ENCODE measurements at places on chromosomes 13 and 19.

DNA sequence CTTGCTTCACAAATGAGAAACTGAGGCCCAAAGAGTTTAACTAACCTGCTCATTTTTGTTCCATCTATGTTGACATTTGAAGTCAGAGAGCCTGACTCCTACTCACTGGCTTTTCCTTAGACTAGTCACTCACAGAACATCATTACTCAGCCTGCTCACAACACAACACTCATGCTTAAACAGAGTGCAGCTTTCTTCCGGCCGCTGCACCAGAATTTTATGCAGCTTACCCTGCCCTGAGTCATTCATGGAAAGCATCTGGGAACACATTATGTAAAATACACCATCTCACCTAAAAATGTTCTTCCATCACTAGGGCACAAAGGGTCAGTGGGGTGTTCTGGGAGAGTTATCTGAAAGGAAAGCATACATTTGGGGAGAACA lies 303.4 kb downstream of the SPRY2 start:
- DNase-seq, result no peak

GRCh38 chr19:10332158-10332964 lies 968 bp downstream of the RAVER1 start:
- DNase-seq, result no peak

- no peak for DNase-seq
Observed at GRCh38 chr13:29021311-29021710, 201.2 kb downstream of the MTUS2 start.

DNA sequence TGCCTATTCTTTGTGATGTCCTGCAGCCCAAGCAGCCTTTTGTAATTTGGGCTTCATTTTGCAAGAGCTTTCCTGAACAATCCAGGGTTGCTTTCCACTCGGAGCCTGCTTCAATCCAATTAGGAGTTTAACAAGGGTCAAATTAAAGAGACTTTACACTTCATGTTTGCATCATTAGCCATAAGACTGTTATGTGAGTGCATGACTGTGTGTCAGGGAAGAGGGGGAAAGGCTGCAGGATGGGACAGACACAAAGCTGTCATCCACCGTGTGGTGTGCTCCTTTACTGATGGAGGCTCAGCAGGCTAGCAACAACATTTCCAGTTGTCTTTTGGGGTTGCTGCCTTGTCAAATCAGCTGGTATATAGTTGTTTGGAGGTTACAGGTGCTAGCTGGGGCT lies 23.7 kb upstream of the MAB21L1 start:
- DNase-seq, result no peak

- no peak for DNase-seq
Observed at GRCh38 chr19:51327066-51328001, 14.6 kb downstream of the VSIG10L start.

GRCh38 chr13:51644654-51645053 lies 60.4 kb downstream of the WDFY2 start:
- no peak for DNase-seq

- DNase-seq, result no peak
Observed at GRCh38 chr19:29845574-29846176, 33.9 kb downstream of the CCNE1 start.

GRCh38 chr19:36152352-36153091 lies at the start of gene COX7A1:
COX7A1 (minus strand) TSS chr19:36152447; CDS start chr19:36152407, 40 bp downstream.
- DNase-seq, result no peak

DNA sequence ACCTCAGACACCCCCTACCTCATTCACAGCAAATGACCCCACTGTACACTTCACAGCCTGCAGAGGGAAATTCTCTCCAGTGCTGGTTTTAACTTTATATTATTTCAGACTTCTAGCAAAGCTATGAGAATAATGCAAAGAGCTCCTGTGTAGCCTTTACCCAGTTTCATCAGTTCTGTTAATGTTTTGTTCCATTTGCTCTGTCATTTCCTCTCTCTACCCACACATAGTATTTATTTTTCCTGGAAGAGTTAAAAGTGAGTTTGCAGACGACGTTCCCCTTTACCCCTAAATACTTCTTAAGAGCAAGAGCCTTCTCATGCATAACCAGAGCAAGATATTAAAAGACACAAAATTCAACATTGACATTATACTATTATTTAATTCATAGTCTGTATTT lies 49.9 kb upstream of the ADGRE1 start:
- no peak for DNase-seq

DNA sequence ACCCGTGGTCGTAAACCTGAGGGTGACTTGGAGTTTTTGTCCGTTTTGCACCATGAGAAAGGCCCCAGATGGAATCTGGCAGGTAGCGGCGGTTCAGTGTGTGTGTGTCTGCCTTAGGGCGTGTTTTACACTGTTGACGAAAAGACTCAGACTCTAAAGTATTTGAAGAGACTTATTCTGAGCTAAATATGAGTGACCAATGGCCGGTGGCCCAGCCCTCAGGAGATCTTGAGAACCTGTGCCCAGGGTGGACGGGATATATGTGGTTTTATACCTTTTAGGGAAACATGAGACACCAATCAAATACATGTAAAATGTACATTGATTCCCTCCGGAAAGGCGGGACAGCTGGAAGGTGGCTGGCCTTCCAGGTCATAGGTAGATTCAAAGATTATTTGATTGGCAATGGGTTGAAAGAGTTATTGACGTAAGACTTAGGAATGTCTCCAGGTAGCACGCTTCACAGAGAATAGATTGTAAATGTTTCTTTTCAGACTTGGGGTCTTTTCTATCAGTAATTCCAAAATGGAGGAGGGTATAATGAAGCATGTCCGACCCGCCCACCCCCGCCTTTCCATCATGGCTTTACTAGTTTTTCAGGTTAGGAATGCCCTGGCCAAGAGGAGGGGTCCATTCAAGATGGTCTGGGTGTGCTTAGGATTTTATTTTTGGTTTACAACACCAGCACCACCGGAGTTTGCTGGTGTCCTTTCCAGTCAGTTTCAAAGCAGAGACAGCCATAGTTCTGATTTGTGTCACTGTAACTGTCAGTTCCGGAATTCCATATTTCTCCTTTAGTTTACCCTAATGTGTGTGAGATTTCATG lies 1.0 kb upstream of the ZNF529 start:
- DNase-seq, result no peak

- no peak for DNase-seq
Observed at GRCh38 chr13:69948016-69948415, 159.6 kb upstream of the ATXN8OS start.

- no peak for DNase-seq
Observed at GRCh38 chr19:1181606-1182005, 7.5 kb upstream of the SBNO2 start.

- no peak for DNase-seq
Observed at GRCh38 chr19:38375098-38375493, 725 bp downstream of the PSMD8 start.

GRCh38 chr19:6273701-6274601 lies 5.8 kb downstream of the MLLT1 start:
- DNase-seq, result no peak

- no peak for DNase-seq
Observed at GRCh38 chr13:89610881-89611280, 1736.6 kb upstream of the MIR17HG start.

DNA sequence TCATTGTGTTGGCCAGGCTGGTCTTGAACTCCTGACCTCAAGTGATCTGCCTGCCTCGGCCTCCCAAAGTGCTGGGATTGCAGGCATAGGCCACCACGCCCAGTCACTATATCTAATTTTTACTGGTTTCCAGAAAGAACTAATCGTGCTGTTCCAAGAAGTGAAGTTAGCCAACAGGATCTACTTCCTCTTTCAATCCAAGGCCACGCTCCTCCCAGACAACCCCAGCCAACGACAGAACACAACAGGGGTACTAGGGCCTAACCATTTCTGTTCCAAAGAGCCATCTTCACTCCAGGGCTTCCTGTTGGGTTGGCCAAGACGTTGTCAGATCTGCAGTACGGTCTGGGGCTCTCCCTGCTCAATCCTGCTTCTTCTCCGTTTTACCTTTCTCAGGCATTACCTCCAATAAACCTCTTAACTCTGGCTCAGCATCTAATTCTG lies 7.0 kb upstream of the LSM14A start:
- DNase-seq, result no peak

- no peak for DNase-seq
Observed at GRCh38 chr13:93226065-93226622, 463 bp upstream of the GPC6 start.

DNA sequence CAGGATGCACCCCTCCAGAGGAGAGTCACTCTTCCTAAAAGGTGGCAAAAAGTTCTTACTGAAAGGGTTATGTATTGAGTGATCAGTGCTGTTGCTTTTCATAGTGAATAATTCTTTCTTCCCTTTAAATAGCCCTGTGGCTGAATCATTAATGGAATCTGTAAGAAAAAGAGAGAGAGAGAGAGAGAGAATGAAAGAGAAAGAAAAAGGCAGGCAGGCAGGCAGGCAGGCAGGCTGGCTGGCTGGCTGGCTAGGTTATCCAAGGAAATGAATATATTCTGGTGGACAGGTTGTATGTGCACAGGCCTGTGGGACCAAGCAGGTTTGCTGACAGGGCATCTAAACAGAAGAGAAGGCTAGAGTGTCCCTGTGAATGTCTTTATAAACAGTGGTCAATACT lies 100.5 kb downstream of the DLEU7 start:
- DNase-seq, result no peak

DNA sequence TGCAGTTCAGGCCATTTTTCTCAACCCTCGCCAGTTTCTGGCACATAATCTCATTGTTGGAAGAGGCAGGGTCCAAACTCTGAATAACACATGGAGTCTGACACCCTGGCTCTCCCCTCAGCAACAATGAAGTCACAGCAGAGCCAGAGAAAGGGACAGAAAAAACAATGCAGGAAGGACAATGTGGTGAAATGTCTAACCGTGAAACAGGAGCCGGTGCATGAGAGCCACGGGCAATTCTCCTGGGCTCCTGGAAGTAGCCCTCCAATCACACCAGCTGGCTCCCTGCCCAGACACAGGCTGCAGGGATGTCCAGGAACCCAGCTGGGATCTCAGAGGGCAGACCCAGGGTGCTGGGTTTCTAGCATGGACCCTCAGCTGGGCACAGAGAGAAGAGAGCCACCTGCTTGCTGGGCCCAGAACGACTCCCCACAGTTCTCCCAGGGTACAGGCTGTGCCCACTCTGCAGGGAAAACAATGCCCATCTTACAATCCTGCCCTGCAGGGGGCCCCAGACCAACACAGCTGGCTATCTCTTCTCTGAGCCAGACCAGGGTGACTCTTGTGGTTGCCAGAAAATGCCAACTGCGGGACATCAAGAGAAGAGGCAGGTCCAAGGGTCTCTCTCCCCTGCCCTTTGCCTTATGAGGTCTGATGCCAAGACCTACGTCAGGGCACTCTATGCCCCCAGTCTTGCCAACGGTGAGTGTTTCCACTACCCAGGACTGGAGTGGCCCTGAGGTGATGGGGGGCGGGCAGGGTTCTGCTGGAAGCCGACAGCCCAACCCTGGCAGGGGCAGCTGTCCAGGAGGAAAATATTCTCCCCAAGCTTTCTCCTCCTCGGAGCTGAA lies 64.5 kb downstream of the CEBPG start:
- DNase-seq, result no peak

DNA sequence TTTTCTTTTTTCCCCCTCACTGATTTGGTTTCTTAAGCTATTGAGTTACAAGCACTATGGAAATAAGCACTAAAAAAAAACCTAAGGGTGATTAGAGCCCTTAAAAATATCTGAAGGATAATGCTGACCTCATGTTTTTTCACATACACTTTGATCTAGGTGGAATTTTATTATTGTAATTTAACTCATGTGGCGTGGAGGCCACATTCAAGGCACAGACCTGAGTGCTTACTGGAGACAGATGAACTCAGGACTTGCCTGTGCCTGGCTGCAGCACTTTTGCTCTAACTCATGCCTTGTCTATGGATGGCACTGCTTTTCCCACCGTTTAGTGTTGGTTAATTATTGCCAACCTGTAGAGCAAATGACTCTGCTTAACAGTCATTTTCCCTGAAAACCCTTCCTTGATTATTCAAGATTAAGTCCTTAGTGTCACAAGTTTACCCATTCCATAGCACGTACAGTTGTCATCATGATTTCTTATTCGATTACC lies 541.4 kb downstream of the GPC6 start:
- DNase-seq, result no peak

GRCh38 chr19:21317821-21318220 lies 11.4 kb downstream of the ZNF708 start:
- DNase-seq, result no peak

GRCh38 chr13:33401238-33401637 lies 115.7 kb upstream of the STARD13 start:
- DNase-seq, result peak; percentile 6

DNA sequence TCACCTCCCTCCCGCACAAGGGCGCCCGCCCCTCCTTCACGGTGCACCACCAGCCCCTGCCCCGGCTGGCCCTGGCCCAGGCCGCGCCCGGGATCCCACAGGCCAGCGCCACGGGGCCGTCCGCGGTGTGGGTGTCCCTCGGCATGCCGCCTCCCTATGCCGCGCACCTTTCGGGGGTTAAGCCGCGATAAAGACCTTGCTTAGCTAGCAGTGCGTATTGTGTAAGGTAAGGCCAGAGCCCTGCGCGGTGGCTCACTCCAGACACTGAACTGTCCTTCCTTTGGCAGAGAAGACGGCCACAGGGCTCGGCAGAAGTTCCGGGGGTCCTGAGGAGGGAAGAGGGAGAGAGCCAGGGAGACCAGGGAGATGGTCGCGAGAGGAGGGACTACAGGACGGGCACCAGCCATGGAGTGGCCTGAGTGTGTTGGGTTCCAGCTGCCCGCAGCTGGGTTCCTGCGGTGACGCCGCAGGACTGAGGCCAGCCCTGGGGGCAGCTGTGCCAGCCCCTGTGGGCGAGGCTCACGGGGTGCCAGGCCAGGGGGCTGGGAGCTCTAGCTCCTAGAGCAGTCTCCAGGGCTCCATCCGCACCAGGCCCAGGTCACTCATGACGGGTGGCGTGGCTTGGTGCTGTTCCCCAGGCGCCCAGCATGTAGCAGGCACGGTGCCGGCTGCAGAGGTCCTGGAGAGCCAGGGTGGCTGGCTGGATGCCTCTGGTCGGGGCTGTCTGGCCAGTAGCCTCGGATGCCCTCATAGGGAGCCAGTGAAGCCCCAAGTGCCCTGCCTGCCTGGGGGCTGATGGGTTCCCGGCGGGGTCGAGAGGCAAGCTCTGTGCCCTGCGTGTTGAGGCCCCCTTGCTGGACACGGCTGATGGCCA lies 7.7 kb downstream of the PLEKHJ1 start:
- no peak for DNase-seq

DNA sequence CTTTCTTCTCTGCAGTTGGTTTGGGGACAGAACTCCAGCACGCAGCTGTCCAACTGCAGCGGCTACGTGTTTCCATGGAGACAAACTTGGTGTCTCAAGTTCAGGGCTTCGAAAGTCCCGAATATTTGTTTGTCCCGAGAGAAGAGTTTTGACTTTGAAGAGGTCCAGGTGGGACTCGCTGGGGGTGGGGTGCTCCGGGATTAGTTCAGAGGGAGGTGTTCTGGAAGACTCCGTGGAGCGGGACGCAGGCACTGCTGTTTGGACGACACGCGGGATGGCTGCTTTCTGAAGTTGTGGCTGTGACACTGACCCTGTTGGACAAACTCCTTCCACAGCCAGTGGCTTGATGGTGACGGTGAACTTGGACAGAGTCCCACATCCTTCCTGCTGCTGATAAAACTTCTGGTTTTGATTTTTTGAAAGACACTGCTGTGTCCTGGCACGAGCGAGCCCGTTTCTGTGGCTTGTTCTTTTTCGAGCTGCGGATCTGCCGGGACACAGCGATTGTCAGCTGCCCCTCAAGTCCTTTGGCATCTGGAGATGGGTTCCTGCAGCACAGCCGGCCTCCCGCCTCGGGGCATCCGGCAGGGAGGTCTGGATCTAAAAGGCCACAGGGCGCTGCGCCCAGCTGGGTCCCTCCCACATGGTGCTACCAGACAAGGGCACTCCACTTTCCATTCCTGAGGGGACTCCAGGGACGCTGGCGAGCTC lies 15.9 kb upstream of the RANBP3 start:
- no peak for DNase-seq

GRCh38 chr13:38582133-38582532 lies 104.7 kb upstream of the FREM2 start:
- peak; percentile 59 for DNase-seq

- no peak for DNase-seq
Observed at GRCh38 chr19:872266-872951, 12.9 kb downstream of the CFD start.
